Kidney glomerular epithelial cell (primary cell): ENCODE measurements at places on chromosomes 13 and 19.

- DNase-seq = peak; percentile 17
Measured at GRCh38 chr19:12733369-12734214, 892 bp downstream of the TRIR start.

DNA sequence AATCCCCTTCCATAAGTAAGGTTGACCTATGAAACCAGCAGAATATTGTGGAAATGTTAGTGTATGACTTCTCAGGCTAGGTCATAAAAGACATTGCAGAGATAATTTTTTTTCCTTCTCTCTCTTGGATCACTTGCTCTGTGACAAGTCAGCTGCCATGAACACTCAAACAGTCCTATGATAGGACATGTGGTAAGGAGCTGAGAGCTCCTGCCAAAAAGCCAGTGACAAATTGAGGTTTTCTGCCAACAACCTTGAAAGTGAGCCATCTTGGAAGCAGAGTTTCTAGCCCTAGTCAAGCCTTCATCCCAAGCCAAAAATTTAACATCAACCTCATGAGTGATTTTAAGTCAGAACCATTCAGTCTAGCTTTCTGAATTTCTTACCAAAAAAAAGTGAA lies 270.9 kb upstream of the NBEA start:
- no peak for DNase-seq

DNA sequence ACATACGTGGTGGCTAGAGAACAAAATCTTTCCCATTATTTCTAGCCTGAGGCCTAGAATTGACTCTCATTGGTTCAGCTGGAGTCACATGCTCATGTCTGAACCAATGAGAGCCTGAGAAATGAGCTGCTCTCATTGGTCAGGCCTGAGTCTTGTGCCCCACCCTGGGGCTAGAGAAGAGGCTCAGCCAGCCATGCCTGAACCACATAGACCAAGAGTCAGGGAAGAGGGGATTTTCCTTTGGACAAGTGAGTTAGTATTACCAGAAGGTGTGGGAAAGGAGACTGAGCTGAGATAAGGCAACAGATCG lies 6.9 kb downstream of the FXYD5 start:
- no peak for DNase-seq

DNA sequence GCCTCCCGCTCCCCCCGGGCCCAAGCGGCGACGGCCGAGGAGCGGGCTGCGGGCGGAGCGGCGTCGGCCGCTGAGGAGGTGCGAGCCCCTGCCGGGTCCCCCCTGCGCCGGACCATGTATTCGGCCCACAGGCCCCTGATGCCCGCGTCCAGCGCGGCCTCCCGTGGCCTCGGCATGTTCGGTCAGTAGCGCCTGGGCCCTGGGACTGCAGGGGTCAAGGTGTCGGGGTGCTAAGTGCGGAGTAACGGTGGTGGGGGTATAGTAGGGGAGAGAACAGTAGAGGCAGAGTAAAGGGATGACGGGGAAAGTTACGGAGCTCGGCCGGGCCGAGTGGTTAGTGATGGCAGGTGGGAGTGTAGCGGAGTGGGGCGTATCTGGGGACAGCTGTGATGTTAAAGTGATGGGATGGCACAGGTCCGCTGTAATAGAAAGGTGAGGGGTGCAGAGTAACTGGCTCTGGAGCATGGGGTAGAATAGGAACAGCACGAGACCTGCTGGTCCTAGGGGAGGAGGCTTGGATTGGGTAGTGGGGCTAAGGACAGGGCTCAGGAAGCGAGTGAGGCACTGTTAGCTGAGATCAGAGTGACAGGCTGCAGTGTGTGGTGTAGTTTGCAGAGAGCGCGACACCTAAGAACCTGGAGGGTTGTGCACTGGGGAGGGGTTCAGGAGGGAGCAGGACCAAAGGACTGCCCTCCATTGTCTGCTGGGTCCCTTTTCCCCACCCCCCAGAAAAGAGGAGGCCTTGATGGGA lies 15.7 kb downstream of the CIC start:
- no peak for DNase-seq

DNA sequence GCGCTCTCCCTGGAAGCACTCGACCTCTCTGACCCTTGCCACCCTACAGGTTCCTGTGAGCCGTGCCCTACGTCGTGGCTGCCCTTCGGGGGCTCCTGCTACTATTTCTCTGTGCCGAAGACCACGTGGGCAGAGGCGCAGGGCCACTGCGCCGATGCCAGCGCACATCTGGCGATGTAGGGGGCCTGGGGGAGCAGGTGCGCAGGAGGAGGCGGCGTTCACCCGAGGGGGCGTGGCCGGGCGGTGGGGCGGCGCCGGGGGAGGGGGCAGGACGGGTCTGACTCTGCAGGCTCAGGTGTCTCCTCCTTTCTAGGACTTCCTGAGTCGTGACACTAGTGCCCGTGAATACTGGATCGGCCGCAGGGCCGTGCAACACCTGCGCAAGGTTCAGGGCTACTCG lies 26.4 kb downstream of the CLEC4M start:
- DNase-seq = no peak

- DNase-seq = no peak
Measured at GRCh38 chr13:109209526-109209925, 576.9 kb downstream of the IRS2 start.

- no peak for DNase-seq
Measured at GRCh38 chr13:66556306-66556705, 673.8 kb downstream of the PCDH9 start.

GRCh38 chr13:79997244-79997643 lies 343.7 kb downstream of the SPRY2 start:
- no peak for DNase-seq

DNA sequence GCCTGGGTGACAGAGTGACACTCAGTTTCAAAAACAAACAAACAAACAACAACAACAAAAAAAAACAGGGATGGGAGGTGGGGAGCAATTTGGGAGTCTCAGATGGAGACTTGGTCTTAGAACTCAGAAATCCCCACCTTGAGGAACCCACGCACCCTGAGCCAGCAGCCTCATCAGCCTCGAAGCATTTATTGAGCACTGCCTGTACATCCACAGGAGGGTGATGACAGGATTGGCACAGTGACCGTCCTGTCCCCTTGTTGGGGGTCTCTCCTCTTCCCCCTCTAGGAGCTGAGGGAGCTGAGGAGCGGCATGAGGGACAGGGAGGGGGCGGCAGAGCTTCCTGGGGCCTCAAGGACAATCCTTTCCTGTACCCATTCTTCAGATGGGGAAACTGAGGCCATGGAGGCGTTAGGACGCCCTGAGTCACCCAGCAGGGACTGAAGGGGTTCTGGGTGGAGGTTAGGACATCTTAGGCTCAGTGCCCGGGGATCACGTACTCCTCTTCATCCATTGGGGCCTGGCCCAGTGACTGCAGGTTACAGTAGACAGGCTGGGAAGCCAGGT lies 5.6 kb downstream of the GDF15 start:
- no peak for DNase-seq

- no peak for DNase-seq
Measured at GRCh38 chr13:111480976-111481375, 160.5 kb downstream of the TEX29 start.

DNA sequence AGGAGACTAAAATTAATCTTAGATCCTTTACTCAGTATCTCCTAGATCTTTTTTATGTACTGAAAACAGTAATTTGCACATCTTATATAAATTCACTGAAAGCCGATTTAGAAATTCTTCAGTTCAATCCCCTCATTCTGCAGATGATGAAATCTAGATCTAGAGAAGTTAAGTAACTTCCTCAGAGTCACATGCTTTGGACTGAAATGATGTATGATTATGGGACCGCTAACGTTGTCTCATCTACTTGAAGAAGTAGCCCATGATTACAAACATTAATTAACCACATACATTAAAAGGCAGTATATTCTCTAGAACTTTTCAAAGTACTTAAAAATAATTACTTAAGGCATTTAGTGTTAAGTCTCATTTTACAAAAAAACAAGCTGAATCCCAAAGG lies 37.8 kb downstream of the ELF1 start:
- no peak for DNase-seq

DNA sequence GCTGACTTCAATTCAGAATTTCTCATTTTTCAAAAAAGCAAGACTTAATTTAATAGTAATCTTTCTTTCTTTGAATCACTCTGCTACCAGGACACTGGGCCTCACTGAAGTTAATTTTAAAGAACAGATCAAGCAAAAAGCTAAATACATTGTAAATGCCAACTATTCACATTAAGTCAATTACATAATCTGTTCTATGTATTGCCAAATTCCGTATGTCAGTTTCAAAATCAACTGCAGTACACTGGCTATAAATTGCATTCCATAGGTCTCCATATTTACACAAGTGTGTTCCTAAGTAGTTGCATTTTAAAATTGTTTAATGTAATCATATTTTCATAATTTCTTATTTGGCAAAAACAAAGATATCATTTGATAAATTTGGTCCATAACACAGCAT lies 10.1 kb downstream of the FOXO1 start:
- no peak for DNase-seq

DNA sequence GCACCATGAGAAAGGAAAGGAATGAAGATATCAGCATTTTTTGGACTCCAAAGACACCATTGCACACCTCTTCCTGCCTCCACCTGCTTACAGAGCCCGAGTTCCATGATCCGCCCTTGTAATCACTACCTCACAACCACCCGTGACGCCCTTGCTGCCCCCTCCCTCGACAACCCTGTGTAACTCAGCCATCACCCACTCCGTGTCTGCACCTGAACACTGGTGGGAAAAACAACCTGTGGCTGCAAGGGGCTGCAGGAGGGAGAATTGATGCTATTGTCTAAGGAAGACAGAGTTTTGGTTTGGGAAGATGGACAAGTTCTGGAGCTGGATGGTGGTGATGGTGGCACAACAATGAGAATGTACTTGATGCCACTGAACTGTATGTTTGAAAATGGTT lies 27.0 kb downstream of the ZIC5 start:
- no peak for DNase-seq

GRCh38 chr13:74280093-74280794 lies 146.0 kb upstream of the KLF12 start:
- no peak for DNase-seq

- peak; percentile 33 for DNase-seq
Measured at GRCh38 chr13:23506071-23506806, 64.0 kb upstream of the TNFRSF19 start.

- peak; percentile 23 for DNase-seq
Measured at GRCh38 chr13:96994017-96994857, at the start of gene OXGR1. TSS of gene OXGR1 (minus strand) at chr13:96994476. CDS start at chr13:96987759, 6,717 bp downstream.

GRCh38 chr13:27370305-27370872 lies 54.0 kb upstream of the GTF3A start:
- no peak for DNase-seq

GRCh38 chr19:30028118-30028991 lies 86.3 kb downstream of the URI1 start:
- no peak for DNase-seq

- DNase-seq = no peak
Measured at GRCh38 chr19:45640849-45641273, 1.7 kb upstream of the EML2 start.

DNA sequence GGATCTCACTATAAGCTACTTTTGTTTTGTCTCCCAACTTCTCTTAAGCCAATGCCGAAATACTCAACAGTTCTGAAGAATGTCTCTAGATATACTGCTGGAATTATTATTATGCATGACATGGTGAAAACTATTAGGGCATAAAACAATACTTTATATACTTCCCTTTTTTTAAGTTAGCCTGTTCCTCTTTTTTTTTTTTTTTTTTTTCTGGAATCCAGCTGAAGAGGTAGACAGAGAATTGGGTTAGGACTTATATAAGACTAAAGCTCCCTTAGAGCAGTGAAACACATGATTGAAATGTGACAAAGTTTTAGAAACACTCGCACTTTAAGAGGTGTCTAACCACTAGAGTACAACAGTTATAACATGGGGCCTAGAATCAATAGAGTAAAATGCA lies 850.9 kb upstream of the PCDH9 start:
- no peak for DNase-seq

- no peak for DNase-seq
Measured at GRCh38 chr19:16144216-16144581, 714 bp downstream of the HSH2D start.

GRCh38 chr13:50361282-50361681 lies 346.0 kb downstream of the KCNRG start:
- no peak for DNase-seq

- no peak for DNase-seq
Measured at GRCh38 chr13:58666331-58666730, 1034.8 kb downstream of the PCDH17 start.

GRCh38 chr13:36046672-36047071 lies 84.5 kb downstream of the DCLK1 start:
- DNase-seq = no peak

GRCh38 chr13:78806457-78806856 lies 147.5 kb upstream of the OBI1 start:
- no peak for DNase-seq

- no peak for DNase-seq
Measured at GRCh38 chr13:48569104-48569666, 36.3 kb upstream of the RCBTB2 start.

- DNase-seq = no peak
Measured at GRCh38 chr13:95248953-95249352, 52.3 kb downstream of the ABCC4 start.

- no peak for DNase-seq
Measured at GRCh38 chr19:3098515-3099346, 4.6 kb downstream of the GNA11 start.

GRCh38 chr13:31512331-31512730 lies 227.0 kb upstream of the RXFP2 start:
- no peak for DNase-seq

GRCh38 chr13:77013853-77014542 lies 13.0 kb downstream of the FBXL3 start:
- DNase-seq = no peak

- DNase-seq = no peak
Measured at GRCh38 chr13:111570911-111571310, 250.5 kb downstream of the TEX29 start.

DNA sequence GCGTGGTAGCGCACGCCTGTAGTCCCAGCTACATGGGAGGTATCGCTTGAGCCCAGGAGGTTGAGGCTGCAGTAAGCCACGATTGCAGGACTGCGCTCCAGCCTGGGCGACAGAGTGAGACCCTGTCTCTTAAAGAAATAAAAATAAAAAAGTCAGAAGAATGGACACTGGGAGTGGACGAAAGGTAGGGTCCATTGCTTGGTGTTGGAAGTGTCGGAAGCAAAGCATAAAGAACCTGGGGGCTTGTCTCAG lies 392 bp upstream of the ARHGAP33 start:
- no peak for DNase-seq

DNA sequence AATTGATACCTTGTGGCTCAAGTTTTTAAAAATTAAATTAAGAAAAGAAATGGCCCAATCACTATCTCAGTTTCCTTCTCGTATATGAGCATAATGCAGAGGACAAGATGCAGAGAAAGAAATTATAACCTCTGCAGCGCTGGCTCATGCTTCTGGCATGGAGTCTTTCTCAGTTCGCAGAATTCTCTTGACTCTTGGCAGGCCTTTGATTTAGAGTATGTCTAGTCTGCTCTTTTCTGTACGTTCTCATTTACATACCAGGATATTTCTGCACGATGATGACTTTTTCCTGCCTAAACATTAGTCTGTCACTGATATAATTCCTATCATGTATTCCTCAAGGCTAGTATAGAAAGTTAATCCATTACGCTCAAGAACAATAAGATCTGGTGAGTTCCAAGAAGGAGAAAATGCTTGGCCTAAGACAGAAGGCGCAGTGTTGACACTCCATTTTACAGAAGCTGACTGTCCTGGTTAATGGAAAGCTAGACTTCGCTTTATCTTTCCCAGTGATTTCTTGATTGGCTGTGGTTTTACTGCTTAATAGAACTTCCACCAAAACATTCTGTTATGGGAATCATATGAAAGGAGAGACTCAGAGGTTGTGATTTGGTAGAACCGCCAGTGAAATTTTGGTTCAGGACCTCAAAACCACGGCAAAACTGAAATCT lies 1.7 kb upstream of the SMAD9 start:
- no peak for DNase-seq

GRCh38 chr13:110600980-110601379 lies 14.4 kb upstream of the NAXD start:
- DNase-seq = no peak
